NCI-H1105 treated with DMSO at 0.1 percent for 48 hours (cell line): ENCODE measurements at places on chromosomes 12 and 14.

DNA sequence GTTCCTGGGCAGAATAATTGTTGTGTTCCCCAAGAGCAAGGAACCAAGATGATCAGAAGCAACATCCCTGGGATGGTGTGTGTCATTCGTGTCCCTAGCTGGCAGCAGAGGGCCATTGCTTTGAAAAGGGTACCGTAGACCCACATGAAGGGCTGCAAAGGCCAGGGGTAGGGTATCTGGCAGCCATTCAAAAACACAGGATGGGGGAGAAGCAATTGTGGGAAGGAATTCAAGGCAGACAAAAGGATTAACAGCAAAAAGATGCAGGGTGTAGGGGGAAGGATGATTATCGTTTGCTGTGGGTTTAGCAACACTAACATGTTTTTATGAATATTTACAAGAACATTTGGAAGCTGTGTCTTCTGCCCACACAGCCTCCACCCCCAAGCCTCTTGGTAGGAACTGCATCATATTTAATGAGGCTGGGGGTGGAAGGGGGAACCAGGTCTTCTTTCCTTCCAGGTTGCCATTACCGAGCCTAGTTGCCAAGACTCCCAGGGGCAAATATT lies 169.0 kb upstream of the G2E3 start:
- no peak for DNase-seq

DNA sequence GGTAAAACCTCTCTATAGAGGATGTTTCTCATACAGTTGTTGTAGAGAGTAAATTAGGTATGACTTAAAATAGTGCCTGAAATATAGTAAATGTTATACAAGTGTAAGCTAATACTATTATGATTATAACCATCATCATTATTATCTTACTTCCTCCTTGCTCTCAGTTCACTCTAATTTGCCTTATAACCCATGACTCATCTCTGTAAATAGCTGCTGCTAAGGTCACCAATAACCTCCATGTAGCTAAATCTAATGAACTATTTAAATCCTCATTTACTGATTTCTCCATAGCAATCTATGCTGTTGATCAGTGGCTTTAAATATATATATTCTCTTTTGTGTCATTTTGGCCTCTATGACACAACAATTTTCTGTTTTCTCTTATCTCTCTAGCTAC lies 109.6 kb downstream of the RMST start:
- DNase-seq = no peak

- DNase-seq = no peak
These were observed 21.2 kb downstream of the HVCN1 start for GRCh38 chr12:110667671-110668070.

GRCh38 chr14:67270145-67270753 lies 29.0 kb downstream of the PALS1 start:
- no peak for DNase-seq

DNA sequence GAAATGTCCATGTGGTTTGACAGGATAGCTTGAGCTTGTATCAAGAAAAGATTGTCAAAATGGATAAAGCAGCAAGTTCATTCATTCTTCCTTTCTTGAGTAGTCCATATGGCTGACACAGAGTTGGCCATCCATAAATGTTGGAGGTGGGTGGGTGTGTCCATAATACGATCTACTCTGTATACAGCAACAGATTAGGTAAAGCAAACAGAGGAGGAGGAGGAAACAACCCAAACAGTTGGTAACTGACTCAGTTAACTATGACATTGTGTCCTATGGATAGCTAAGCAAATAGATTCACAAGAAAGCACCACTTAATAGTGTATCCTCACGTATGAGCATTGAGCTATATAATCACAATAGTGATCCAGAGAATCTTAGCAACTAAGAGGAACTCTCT lies 144.0 kb downstream of the EGLN3 start:
- DNase-seq = no peak

GRCh38 chr12:53046655-53047220 lies 3.1 kb upstream of the TNS2 start:
- peak; percentile 47 for DNase-seq

GRCh38 chr14:56797003-56797568 lies 13.2 kb downstream of the OTX2 start:
- no peak for DNase-seq

- no peak for DNase-seq
These were observed 49.1 kb upstream of the KCNH3 start for GRCh38 chr12:49489720-49490119.

DNA sequence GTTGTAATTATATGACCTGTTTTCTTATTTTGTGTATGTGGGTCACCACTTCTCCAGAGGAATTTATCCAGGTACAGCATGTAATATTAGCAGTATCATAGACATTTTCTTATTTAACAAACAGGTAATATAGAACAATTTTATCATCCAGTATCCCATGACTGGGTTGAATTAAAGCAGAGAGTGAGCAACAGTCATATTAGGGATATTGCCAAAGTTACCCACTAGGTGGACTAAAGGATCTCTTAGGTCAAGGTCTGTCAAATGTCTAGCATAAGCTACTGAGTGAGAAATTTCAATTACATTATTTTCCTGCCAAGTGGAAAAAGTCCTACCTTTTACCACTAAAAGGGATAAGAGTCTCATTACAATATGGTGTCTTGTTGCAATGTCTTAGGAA lies 62.1 kb upstream of the TRIM9 start:
- peak; percentile 75 for DNase-seq

- DNase-seq = no peak
These were observed 1.3 kb downstream of the GPN3 start for GRCh38 chr12:110466791-110467190.

- no peak for DNase-seq
These were observed 296.6 kb upstream of the RTL1 start for GRCh38 chr14:101200008-101200649.

- no peak for DNase-seq
These were observed 204.2 kb upstream of the PLXNC1 start for GRCh38 chr12:93944201-93944600.

DNA sequence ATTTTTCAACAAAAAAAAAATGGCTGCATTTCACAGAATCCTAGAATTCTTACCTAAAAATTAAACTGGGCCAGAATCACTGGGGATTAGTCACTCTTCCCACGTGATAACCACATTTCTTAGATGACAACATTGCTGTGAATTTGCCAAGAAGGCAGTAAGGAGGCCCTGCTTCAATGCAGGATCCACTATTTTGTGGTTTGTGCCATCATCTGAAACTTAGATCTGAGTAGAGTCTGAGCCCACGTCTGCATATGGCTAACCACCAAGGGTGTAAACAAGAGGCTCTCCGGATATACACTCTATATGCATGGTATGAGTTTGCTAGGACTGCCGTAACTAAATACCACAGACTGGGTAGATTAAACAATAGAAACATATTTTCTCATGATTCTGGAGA lies 24.4 kb upstream of the TBX5 start:
- no peak for DNase-seq

DNA sequence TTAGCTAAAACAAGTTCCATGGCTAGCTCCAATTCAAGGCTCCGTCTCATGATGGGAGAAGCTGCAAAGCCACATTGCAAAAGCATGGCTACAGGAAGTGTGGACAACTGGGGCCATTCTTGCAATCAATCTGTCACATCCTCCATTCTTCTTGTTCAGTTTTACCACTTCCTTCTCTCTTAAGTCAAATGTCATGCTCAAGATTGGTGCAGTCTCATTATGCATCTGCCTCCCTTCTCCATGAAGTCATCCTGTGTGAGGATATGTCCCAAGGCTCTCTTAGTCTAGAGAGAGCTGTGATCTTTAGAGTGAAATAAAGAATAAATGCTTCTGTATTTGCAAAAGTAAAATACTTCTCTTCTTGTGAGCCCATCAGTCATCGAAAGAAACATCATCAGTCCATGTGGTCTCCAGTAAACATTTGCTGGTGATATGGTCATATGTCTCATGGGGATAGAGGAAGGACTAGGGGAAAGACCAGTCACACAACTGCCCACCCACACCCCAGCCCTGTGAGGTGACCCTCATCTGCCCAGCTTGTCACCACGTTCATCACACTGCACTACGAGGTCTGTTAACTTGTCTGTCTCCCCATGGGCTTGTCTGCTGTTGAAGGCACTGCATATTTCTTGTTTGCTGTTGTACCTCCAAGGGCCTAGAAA lies 303.0 kb downstream of the NUAK1 start:
- no peak for DNase-seq

DNA sequence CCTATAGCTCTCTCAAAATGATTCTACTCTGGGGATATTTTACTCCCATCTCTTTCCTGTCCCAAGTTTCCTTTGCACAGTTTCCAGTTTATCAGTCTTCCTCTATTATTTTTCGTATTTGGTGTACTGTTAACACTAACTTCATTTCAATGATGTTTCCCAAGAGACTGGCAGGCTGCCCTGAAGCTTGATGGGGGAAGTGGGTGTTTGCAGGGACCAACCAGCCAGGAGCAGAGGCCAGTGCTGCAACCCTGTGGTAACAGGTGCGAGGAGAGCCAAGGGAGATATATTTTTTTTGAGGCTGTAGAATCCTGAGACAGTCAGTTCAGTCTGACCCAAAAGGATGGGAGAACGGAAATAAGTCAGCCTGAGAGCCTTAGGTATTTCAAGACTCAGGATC lies 11.8 kb upstream of the CEBPE start:
- DNase-seq = no peak

GRCh38 chr14:51613416-51613815 lies 38.3 kb upstream of the FRMD6 start:
- DNase-seq = no peak

GRCh38 chr12:55675666-55676065 lies 32.0 kb downstream of the ITGA7 start:
- DNase-seq = no peak

- no peak for DNase-seq
These were observed 15.5 kb downstream of the SYT1 start for GRCh38 chr12:78880078-78880477.

GRCh38 chr14:73851000-73851399 lies 631 bp upstream of the PTGR2 start:
- peak; percentile 6 for DNase-seq

DNA sequence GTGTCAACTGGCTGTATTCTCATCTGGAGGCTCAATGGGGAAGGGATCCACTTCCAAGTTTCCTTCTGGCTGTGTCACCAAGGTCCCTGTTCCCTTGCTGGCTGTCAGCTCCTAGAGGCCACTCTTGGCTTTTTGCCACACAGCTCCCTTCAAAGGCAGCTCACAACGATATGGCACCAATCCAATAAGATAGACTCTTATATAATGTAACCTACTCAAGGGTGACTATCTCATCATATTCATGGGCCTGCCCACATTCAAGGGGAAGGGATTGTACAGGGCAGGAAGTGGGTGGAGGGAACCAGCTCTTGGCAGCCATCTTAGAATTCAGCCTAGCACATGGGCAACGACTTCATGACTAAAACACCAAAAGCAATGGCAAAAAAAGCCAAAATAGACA lies 98.7 kb upstream of the PLXNC1 start:
- DNase-seq = peak; percentile 38

GRCh38 chr12:75087654-75088053 lies 122.0 kb downstream of the KCNC2 start:
- no peak for DNase-seq

GRCh38 chr12:130929363-130929762 lies 24.3 kb upstream of the ADGRD1 start:
- no peak for DNase-seq

DNA sequence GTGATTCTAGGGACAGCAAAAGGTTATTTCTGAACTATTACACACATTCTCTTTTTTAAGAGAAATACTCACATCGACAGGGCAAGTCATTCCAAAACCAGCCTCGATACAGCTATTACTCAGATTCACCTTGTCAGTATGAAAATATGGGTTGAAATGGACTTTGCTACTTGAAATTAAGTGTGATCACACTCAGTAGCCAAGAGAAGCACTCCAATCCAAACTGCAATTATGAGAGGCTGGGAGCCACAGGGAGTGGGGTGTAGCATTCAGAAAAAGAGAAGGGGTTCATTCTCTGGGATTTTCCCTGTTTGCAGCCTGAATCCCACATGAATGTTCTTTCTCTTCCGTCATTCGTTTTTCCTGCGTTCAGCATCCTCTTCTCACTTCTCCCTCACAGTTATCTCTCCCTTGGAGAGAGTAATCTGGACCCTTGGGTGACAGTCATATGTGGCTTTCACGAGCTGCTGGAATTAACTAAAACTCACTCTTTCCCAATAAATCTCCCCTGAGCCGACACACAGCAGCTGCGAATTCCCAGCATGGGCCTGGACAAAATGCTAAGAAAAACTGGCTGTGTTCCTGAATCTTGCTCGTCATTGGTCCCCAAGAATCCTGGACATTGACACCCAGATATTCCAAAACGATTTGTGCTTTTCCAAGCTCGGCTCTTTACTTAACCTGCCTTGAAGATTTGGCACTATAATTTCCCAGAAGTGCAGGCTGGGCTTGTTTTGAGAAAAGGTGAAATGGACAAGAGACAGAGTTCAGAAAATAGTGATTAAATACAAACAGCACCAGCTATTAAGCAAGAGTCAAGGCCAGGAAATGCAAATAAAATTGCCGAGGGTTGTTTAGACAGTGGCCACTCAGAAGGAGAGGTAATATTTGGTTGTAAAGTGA lies 199.5 kb upstream of the PLEKHG7 start:
- peak; percentile 62 for DNase-seq

DNA sequence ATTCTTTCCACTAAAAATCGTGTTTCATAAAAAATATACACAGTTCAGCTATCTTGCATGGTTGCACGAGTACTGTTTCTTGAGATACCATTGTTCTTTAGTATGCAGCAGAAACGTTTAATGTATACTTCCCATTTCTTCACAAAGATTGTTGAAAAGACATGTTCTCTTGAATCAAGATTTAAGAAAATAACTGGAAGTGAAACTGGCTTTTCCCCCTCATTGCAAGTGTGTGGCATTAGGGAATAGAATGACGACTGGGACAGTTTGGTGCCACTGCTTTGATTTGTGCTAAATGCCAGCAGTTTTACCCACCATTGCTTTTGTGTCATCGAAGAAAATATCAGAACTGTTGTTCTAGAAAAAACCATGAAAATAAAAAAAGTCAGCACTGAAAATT lies 20.3 kb upstream of the DHRS2 start:
- DNase-seq = no peak

GRCh38 chr14:50531595-50532501 lies 521 bp downstream of the MAP4K5 start:
- peak; percentile 59 for DNase-seq

- no peak for DNase-seq
These were observed 613 bp downstream of the DUSP16 start for GRCh38 chr12:12562016-12562483.

GRCh38 chr12:113297621-113298471 lies 37.1 kb downstream of the SLC8B1 start:
- DNase-seq = no peak

GRCh38 chr12:49336645-49337584 lies at the start of gene C1QL4:
Gene C1QL4, minus strand, starts transcription at chr12:49337188. Its CDS starts 711 bp downstream, at chr12:49336477.
- DNase-seq = peak; percentile 45

GRCh38 chr12:31832740-31833729 lies 104.2 kb upstream of the AMN1 start:
- DNase-seq = no peak

- DNase-seq = no peak
These were observed 157.4 kb downstream of the NUBPL start for GRCh38 chr14:31718585-31718984.
